ENCODE measurements at places on chromosomes 1 and 21.
A peak's percentile ranks its signal among the peaks of the same experiment; 100 is the strongest.

DNA sequence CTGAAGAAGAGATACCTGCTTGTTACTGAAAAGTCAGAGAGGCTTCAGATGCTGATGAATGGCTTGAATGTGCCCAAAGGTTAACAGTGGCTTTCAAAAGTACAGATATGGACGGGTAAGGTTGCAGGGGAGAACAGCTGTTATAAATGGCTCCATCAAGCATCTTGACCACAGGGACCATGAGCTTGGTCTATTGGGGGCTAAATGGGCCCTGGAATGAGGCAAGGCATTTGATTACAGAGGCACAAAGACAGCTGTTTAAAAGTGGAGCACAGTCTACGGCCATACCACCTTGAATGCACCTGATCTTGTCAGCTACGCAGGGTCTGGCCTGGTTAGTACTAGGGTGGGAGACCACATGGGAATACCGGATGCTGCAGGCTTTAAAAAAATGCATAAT lies 48.3 kb downstream of the C1orf198 start:
- no peak for DNase-seq

DNA sequence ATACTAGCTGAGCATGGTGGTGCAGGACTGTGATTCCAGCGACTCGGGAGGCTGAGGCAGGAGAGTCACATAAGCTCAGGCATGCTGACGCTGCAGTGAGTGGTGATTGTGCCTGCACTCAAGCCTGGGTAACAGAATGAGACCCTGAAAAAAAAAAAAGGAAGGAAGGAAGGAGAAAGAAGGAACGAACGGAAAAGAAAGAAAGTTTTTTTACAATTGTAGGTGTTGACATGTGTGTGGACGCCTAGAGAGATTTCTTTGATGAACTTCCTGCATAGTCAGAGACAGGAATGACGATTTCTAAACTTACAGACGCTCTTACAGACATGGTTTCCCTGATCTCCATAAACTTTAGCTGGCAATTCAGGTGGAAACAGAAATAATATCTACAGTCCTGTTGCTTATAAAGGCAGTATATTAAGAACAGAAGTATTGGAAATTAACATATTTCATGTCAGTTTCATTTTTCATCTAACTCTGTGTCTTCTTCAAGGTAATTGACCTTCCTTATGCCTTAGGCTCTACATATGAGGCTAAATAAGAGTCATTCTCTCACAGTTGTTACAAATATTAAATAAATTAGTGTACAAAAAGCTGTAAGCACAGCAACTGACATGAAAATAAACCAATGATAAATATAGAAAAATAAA lies 4.1 kb downstream of the SAMSN1 start:
- DNase-seq: no peak

GRCh38 chr1:226407199-226407496 lies 745 bp downstream of the PARP1 start:
- DNase-seq: no peak

DNA sequence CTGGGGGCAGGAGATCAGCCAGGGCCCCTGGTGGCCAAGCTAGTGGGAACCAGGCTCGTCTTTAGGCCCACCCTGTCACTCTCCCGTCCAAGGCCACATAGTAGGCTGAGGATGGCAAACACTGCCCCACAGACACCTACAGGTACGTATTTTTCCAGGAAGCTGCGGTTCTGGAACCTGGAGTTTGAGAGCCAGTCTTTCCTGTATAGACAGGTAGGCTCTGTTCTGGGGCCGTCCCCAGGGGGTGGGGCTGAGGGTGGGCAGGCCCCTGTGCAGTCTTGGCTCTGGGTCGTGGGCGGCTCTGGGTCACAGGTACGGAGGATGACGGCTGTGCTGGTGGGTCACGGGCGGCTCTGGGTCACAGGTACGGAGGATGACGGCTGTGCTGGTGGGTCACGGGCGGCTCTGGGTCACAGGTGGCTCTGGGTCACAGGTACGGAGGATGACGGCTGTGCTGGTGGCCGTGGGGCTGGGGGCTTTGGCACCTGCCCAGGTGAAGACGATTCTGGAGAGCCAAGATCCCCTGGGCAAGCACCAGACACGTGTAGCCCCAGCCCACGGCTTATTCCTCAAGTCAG lies 2.2 kb downstream of the PUSL1 start:
- no peak for DNase-seq

DNA sequence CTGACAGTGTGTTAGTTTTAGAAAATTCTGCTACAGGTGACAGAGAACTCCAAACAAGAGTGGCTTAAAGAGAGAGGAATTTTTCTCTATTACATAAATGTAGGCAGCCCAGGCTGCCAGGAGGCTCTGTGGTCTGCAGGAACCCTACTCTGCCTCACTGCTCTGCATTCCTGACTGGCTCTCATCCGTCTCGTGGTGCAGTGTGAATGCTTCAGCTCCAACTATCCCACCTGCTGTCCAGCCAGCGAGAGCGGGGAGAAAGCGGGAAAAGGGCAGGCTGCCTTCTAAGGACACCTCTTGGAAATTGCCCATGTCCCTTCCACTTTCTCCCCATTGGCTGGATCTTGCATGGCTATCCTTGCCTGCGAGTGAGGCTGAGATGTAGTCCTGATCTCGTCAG lies 131.3 kb downstream of the PEX14 start:
- DNase-seq: no peak

DNA sequence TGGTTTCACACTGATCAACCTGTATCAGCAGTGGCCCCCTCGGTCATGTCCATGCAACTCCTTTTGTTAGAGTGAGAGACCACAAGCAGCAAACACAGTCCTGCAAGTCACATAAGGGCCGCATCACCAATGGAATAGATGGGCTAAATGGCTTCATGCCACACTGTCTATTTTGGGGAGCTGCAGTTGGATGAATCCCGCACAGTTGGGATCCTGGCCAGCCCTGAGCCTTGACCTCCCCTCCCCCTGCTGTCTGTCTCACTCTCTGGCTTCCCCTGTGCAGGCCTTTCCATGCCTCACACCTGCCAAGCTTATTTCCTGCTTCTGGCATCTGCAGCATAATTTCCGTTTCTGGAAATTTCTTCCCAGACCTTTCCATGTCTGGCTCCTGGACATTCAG lies 57.0 kb downstream of the CNIH3 start:
- DNase-seq: no peak

GRCh38 chr1:235545292-235545930 lies 41.2 kb upstream of the B3GALNT2 start:
- DNase-seq: no peak

- DNase-seq: no peak
Measured at GRCh38 chr1:115545791-115546733, 95.7 kb upstream of the VANGL1 start.

GRCh38 chr1:21703318-21703963 lies 34.3 kb upstream of the RAP1GAP start:
- DNase-seq: no peak

DNA sequence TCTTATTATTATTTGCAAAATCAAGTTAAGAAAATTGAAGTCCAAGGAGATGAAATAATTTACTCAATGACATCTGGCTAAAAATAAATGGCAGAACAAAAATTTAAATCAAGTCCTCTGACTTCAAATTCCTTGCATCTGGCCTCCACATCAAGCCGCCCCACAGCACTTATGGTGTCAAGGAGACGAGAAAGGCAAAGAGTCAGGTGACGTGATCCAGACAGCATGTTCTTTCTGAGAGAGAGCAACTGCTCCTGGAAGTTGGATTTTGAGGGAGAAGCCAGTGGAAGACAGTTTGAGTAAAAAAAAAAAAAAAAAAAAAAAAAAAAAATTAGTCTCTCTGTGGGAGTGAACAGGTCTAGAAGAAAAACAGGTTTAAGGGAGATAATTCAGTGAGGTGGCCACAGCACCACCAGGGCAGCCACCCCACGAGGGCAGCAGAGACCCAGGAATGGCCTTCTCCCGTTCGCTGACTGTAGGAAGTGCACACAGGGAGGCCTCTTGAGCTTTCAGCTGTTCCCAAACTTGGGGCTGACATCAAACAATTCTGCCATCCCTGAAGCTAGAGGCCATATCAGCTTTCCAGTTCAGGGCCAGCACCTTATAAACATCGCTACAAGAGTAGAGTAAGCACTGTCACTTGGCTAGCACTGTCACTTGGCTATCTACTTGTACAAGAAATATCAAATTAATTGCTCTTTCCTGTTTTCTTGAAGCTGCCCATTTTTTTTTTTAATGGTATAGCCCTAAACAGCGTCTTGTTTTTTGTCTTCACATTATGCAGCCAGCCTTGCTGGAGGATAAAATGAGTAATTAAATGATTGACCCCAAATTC lies 7.8 kb downstream of the C1orf162 start:
- no peak for DNase-seq

GRCh38 chr1:85347908-85348307 lies 71.5 kb upstream of the BCL10 start:
- DNase-seq: no peak

DNA sequence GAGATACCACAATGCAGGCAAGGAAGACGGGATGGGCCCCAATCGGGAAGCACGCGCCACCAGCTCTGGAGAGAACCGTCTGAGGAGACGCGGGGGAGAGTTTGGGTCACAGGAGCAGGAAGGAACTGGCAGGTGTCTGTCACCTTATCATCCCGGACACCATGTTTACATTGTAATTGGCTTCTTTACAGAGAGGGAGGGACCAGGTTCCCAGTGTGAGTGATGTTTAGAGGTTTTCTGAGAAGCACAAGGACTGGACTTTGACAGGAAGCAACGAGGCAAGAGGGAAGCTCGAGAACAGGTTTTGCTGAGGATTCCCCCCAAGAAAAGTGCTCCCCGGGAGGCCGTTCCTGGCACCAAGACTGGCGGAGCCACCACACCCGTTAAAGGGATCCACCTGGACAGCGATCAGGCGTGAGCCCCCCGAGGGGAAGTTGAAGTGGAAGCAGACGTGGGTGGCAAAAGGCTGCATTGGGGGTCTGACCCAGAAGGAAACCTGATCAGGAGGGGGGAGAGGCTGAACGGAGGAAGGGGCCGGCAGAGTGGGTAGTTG lies 957 bp downstream of the EPS15 start:
- peak; percentile 35 for DNase-seq

DNA sequence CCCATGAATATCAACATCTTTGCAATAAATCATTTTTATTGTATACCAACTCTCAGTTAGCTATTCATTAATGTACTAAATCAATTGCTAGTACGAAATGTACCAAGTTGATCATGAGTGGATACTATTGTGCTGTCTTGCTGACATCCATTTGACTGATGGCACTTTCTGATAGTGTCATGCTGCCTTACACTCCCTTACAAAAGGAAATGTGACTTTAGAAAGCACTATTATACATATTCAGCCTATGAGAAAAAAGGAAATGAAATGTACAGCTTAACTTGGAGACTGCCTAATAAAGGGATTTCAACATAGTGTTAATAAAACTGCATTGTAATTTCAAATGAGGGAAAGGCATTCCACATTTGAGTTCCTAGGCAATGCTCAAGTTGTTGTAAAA lies 52.2 kb downstream of the PLA2G4A start:
- DNase-seq: no peak

DNA sequence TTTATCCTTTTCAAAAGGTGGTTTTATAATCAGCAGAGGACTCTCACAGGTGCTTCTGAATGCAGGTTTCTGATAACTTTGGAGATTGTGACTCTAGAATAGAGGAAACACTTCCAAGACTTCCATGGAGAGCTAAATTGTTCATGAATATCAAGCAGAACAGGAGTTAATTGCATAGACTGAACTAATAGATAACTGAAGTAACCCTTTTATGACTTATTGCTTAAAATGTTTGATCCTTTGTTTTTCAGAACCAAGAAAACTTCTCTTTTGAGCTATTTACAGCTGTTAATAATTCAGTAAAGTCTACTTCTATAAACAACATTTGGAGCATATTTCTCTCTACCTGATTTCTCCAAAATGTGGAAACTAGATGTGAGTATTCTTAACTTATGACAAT lies 19.9 kb downstream of the TEX46 start:
- DNase-seq: no peak

DNA sequence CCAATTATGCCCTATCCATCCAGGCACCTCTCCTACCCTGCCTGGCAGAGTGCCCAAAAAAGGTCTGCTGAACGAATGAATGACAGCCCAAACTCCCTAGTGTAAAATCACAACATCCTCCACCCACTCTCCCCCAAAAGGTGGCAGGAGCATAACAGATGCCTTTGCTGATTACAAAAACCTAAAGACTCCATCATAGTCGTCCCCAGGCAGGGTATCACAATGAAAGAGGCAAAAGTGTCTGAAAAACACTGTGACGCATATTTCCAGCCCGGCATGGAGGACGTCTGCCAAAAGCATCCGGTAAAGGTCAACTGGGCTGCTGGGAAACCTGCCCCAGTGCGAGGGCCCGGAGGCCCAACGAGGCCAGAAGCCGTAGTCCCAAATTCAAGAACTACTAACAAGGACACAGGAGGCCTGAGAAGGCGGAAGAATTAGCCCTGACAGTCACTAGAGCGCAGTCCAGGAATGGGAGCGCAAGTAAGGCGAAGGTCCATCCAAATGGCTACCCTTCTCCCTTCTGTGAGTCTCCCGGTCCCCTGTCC lies 576 bp downstream of the SMIM12 start:
- DNase-seq: no peak

DNA sequence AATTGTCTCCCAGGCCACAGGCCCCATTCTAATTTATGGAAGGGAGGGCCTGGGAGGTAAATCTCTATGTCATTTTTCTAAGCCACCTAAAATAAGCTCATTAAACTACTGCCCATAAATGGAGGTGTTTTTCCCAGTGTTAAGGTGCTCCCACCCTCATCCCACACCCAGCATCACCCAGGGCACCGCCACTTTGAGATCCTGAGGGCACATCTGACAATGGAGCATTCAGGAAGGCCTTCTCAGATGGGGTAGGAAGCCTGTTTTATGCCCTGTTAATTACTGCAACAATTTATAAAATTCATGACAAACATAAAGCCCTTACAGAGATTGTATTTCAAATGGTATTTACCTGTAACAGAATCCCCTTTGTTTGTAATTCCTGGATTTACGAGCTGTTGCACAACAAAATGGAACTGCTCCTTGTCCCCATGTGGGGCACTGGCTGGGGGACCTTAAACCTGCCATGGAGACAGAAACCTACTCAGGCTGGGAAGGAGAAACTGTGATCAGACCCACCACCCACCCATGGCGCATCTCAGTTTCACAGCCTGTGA lies 319.5 kb upstream of the USP24 start:
- no peak for DNase-seq

- peak; percentile 73 for DNase-seq
Measured at GRCh38 chr1:159924025-159924790, 1.1 kb downstream of the TAGLN2 start.

GRCh38 chr1:165877940-165878556 lies 50.6 kb downstream of the UCK2 start:
- DNase-seq: no peak

DNA sequence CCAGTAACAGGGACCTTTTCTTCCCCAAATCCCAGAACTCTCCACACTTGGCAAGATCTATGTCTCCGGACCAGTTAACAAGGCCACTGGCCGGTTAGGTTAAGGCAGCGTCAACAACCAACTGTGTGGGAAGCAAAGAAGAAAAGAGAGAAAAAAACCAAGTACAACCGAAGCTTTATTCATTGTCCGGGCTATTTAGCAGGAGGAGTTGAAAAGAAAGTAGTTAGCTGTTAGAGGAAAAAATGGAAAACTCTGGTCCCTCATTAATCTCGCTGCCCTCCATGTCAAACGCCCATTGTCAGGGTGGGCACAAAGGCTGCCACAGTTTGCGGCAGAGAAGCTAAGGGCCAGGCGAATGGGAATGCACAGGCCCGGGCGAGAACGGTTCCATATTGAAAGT lies 49.3 kb upstream of the GRIK3 start:
- DNase-seq: no peak
